ENCODE measurements at places on chromosomes 7 and 10.
A peak's percentile ranks its signal among the peaks of the same experiment; 100 is the strongest.

- DNase-seq, result no peak
Measured at GRCh38 chr7:157719008-157719682, 382.3 kb downstream of the DNAJB6 start.

DNA sequence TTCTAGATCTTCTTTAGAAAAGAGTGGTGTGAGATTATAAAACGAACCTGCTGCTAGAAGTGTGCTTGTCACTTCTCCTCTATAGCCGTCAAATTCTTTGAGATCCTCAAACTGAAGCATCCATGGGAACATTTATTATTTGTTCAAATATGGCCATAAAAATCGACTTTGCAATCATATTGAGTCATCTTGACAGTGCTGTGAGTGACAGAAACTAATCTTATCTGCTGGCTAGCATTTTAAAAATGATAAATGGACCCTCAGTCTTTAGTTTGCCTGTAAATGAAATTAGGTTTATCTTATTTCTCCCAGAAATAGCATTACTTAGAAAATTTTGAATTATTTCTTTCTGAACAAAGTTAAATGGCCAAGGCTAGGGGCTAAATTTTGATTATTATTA lies 290.8 kb downstream of the EXOC4 start:
- no peak for DNase-seq

- DNase-seq, result no peak
Measured at GRCh38 chr10:43218951-43219837, 47.7 kb downstream of the RASGEF1A start.

- no peak for DNase-seq
Measured at GRCh38 chr10:69425041-69425440, 8.3 kb upstream of the TACR2 start.

- no peak for DNase-seq
Measured at GRCh38 chr10:126235091-126235978, 152.9 kb downstream of the ADAM12 start.

- DNase-seq, result peak; percentile 75
Measured at GRCh38 chr10:78944723-78945312, 123.9 kb upstream of the ZMIZ1 start.

GRCh38 chr7:127738859-127739258 lies 86.9 kb downstream of the SND1 start:
- no peak for DNase-seq

DNA sequence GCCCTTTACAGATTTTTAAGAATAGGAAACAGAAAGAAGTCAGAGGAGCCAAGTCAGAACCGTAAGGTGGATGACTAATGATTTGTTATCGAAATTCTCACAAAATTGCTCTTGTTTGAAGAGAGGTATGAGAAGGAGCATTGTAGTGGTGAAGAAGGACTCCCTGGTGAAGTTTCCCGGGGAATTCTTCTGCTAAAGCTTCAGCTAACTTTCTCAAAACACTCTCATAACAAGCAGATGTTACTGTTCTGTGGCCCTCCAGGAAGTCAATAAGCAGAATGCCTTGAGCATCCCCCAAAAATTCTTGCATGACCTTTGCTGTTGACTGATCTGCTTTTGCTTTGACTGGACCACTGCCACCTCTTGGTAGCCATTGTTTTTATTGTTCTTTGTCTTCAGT lies 152.9 kb downstream of the HGF start:
- peak; percentile 64 for DNase-seq

- no peak for DNase-seq
Measured at GRCh38 chr10:86481761-86482160, 39.8 kb downstream of the WAPL start.

All from NCI-H226 (cell line).